Forelimb muscle (tissue), 1 donor: ENCODE measurements at places on chromosomes 16 and 17.

- no peak for DNase-seq
Observed at GRCh38 chr17:70446446-70446845, 277.1 kb downstream of the KCNJ2 start.

- DNase-seq, result no peak
Observed at GRCh38 chr16:21684199-21684598, 20.4 kb downstream of the OTOA start.

GRCh38 chr16:73176577-73177013 lies 128.7 kb upstream of the ZFHX3 start:
- DNase-seq, result no peak

DNA sequence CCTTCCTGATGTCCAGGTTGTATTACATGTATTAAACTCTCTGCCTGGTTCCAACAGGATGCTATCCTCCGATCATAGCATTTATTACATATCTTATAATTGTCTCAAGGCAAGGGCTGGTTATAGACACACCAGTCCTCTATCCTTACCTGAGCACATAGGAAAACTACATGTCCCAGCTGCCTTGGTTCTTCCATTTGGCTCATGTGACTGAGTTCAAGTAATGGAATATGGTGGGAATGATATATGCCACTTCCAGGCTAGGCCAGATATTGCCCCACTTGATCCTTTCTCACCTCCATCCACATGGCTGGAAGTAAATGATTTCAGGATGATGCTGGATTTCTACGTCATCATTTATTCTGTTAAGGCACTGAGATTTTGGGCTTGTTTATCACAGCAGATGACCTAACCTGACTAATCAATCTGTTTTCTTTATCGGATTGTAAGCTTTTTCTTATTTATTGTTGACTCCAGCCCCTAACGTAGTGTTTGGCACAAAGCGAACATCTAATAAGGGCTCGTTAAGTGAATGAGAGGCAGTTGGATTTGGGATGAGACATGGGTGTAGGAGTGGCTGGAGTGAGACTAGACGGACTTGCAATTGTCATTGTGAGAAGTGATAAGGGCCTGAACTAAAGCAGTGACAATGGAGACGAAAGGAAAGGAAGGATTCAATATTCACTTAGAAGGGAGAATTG lies 8.2 kb upstream of the SHISA9 start:
- DNase-seq, result no peak

DNA sequence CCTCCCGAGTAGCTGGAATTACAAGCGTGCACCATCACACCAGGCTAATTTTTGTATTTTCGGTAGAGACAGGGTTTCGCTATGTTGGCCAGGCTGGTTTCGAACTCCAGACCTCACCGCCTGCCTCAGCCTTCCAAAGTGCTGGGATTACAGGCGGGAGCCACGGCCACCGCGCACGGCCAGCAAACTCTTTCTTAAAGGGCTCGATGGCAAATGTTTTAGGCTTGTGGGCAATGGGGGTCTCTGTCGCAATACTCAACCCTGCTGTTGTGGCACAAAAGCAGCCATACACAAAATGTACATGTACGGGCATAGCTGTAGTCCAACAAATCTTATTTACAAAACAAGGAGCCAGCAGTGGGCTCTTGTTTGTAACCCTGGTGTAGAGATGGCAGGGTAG lies 18.4 kb downstream of the PARN start:
- DNase-seq, result no peak

GRCh38 chr17:28744972-28745785 lies 1.4 kb downstream of the TRAF4 start:
- DNase-seq, result no peak

DNA sequence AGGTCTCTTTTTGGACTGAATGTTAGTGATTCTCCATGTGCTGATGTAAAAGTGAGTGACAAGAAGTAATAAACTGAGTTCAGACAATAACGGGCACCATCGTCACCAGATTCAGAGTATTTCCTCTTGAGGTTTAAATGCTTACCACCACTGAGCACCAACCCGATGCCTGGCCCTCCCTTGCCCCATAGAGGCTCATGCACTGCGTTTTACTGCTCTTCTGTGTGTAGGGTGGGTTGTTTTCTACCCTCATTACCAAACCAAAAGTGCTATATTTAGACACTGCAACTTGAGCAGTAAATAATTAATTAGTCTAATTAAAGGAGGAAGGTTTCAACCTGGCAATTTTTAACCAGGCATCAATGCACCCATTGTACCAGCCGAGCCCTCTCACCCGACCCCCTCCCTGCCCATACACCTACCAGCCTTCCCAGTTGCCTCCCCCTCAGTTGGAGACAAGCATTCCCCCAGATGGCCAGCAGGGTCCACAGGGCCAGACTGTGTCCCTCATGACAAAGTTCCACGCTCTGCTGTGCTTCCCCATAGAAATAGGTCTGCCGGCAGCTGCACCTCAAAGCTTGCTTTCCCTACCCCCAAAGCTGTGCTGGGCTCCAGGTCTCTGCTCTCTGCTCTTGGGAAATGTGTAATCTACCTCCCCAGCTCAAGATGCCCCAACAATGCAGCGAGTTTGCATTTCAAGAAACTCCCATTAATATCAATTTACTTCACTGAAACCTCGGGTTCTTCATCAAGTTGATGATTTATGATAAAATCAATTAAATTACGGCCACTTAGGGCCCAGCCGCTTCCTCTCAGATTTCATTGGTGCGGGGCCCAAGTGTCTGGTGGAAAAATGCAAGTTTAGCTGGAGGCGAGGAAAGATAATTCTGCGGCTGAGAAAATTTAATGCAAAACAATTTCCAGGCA lies 16.0 kb downstream of the HOXB4 start:
- DNase-seq, result no peak

DNA sequence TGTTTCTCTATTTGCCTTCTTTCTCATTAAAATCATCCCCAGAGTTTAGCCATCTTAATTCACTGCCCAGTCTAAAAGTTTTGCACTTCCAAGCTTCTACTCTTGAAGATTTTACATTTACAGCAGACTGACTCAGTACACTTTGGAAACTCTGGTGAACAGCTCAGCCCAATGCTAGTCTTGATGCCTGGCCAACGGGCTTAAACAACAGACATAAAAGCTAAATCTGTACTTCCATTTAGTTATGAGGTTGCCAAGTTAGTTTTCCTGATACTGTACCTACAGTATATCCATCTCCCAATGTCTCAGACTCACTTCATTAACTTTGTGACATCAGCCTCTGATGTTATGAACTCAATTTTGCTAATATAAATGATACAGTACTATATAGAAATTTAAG lies 891.8 kb upstream of the SOX9 start:
- no peak for DNase-seq

DNA sequence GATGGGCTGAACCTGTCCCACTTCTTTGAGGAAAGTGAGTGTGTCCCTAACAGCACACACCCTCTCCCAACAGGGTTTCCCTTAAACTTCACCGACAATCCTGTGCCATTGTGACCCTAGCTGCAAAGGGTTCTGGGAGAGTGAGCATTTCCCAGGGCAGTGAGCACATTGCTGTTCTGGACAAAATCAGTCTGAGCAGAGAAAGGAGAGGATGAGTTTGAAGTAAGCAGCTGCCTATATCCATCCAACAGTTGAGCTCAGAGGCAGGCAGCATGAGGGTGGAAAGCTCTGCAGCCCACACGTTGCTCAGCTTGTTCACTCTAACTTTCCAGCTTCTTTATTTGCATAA lies 296.5 kb upstream of the MAF start:
- no peak for DNase-seq

- no peak for DNase-seq
Observed at GRCh38 chr17:82023447-82024241, 539 bp downstream of the LRRC45 start.

- DNase-seq, result no peak
Observed at GRCh38 chr17:41522301-41523224, 3.9 kb upstream of the KRT15 start.

DNA sequence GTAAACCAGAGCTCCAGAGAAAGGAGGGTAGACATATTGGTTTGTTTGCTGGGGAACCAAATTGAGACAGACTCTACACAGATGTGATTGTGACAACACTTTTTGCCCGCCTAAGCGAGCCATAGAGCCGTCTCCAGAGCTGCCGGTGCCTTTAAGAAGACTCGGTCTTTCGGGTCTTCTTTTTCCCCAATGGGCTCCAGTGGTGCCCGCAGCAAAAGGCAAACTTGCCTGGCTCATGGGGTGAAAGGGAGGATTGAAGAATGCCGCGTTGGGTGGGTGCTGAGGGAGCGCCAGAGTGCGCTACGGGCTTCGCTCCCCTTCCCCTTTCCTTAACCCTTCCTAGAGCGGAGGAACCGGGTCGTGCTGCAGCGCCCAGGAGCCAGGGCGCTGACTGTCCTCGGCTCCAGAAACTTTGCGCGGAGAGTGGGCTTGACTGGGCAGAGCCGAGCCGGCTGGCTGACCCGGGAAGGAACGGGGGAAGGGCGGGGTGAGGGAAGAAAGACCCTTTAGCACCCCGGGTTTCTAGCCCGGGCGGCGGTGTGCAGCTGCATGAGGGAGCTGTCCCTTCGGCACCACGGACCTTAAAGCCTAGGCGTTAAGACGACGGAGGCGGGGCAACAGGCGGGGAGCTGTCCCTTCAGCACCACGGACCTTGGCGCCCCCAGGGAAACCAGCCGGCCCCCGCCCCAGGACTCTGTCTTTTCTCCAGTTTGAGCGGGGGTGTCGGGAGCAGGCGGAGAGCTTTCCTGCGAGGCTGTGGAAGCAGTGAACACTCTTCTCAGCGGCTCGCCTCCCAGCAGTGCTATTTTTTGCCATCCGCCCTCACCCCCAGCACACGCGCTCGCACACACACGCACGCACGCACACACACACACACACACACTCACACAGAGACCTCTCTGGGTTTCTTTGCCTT lies at the start of gene CACNG3:
Gene CACNG3 (plus strand): TSS at position 880 of the 916 bp plus-strand sequence. CDS start 420 bp downstream, outside the sequence.
- DNase-seq, result no peak

DNA sequence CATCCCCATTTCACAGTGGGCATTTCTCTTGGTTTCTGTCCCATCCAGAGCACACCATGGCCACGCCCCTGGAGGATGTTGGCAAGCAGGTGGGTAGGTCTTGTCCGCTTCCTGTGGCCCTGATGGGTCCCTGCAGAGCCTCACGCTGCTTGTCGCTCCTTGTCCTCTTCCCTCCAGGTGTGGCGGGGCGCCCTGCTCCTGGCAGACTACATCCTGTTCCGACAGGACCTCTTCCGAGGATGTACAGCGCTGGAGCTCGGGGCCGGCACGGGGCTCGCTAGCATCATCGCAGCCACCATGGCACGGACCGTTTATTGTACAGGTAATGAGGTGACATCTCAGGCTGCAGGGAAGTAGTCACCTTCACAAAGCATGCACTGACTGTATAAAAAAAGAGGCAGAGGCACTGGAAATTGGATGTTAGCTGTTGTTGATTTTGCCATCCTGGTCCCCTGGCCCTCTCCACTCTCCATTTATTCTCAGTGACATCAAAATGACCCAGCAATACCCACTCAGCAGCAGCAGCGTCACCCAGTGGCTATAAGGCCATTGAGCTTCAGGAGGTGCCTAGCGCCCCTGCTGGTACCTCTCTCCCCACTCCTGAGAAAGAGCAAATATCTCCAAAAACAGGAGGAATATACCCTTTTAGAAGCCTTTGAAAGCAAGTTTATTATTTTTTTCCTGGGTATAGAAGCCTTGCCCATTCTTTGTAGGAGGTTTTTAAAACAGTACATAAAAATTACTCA lies 13.7 kb downstream of the METTL22 start:
- no peak for DNase-seq

DNA sequence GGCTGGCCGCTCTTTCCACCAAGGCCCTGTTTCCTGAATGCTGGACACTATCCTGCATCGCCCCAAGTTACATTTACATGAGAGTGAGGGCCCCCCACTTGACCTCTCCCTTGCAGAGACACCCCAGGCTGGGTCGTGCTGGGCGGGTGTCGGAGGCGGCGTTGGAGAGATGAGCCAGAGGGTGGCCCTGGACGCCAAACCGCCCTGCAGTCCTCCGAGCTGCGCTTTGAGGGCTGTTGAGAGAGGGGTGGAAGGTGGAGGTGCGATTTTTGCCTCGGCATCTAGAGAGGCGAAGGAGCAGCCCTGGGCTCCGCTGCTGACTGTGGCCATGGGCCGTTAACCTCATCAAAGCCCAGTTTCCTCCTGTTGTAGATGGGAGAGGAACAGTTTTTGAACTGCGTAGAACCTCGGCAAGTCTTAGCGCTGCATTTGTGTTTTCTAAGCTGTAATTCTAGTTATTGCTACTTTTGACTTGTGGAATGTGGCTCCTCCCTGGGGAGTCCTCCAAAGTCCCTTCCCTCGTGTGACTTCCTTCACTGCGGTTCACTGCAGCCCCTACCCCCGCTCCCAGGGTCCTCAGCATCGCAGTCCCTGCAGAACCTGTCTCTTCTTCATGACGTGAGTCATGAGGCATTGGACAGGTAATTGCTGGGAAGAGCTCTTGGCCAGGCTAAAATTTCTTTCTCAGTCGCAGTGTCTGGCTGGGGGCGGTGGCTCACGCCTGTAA lies 986 bp upstream of the ELOB start:
- DNase-seq, result no peak

- no peak for DNase-seq
Observed at GRCh38 chr16:86827521-86827920, 249.2 kb downstream of the FOXL1 start.

DNA sequence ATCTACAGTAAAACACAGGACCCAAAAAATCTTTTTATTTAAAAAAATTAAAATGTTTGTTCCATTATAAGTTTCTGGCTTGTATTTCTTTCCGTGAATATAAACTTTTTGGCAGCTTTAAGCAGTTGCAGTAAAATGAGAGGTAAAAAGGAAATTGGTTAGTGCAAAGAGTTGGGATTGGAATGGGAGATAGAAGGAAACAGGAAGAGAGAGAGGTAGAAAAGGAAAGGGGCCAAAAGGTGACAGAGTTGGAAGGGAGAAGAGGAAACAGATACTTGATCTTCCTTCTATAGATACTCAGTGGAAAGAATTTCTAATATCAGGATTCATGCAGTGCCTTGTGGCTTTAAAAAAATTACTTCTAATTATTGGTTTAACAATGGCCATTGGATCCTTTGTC lies 63.5 kb downstream of the NQO1 start:
- no peak for DNase-seq

DNA sequence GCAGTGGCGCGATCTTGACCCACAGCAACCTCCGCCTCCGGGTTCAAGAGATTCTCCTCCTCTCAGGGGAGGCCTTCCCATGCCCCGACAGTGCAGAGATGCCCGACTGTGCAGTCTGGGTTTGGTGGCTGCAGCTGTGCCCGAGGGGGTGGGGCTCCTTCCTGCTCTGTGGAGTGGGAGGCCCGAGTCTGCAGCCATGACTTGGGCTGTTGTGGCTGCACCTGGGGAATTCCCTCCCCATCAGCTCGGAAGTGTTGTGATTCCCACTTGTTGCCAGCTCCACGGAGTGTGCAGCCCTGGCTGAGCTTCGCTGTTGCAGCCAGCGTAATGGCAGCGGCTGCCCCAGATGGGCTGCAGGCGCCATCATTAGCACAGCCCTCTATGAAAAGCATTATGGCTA lies 66.4 kb upstream of the SMIM36 start:
- DNase-seq, result no peak

DNA sequence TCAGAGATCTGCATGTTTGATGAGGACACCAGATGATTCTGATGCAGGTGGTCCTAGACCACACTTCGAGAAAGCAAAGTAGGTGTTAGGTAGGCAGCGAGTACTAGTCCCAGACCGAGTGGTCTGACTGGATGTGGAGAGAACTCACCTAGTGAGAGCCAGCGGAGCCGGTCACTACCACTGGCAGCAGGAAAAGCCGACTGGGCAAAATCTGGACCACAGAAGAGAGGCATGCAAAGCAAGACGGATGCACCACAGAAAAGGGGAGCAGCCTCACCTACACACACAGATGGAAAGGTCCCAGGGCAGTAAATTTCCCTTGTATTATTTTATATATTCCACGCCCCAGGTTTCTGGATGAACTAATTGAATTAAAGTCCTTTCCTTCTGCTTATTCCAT lies 13.5 kb downstream of the COX10 start:
- DNase-seq, result no peak
